ENCODE measurements at places on chromosomes 16 and 17.
A peak's percentile ranks its signal among the peaks of the same experiment; 100 is the strongest.

DNA sequence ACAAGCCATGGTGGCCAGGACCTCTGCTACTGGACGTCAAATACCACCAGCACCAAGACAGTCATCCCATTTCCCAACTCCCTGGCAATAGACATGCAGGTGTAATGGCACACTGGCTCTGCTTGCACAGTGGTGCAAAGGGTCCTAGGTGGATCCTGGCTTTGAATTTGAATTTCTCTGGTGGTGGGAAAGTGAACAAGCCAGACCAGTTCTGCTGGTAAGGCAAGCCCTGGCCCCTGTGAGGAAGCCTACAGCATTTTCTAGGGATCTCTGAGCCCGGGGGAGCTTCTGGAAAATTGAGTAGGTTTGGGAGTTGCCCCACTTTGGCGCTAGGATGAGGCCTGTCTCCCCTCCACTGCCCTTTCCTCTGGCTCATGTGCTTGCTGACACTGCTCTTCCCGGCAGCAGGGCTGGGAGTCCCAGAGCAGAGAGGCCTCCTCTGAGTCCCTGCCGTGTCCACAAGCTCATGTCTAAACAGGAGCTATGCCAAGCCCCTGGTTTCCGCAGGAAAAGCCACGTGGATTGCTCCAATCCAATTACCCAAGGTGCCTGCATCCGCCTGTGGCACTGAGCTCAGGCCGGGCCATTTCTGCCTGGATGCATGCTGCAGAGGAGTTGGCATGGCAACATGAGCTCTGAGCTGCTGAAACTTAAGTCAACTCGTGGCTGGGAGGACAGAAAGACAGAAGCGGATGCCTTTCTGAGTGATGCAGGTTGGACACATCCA is 67.0 kb downstream of the PRMT7 start:
- DNase-seq: no peak
- peaks cover 5% of the 10 kb centered on the region for H3K4me1 ChIP-seq
- no peak overlapping the region for H3K27ac ChIP-seq
- H3K36me3 ChIP-seq: no peaks in the 10 kb centered on the region
- no peaks in the 10 kb centered on the region for H3K27me3 ChIP-seq

DNA sequence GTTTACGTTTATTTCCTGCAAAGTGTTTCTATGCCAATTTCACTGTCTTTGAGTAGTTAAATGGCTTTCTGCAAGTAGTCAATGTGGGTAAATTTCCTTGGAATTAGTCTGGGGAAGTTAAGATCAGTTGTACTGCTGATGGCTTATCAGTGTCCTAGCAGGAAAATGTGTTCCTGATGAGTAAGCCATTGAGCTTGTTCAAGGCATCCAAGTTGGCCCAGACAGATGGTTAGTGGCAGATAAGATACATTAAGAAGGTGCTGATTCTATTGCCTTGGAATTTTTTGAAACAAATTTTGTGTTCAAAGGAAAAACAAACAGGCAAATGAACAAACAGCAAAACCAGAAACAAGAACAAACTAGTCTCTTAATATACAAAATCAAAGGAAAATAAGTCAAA is 258.4 kb downstream of the MAP2K6 start:
- H3K27me3 ChIP-seq: no peaks in the 10 kb centered on the region
- H3K4me1 ChIP-seq: no peaks in the 10 kb centered on the region
- no peak overlapping the region for H3K27ac ChIP-seq

DNA sequence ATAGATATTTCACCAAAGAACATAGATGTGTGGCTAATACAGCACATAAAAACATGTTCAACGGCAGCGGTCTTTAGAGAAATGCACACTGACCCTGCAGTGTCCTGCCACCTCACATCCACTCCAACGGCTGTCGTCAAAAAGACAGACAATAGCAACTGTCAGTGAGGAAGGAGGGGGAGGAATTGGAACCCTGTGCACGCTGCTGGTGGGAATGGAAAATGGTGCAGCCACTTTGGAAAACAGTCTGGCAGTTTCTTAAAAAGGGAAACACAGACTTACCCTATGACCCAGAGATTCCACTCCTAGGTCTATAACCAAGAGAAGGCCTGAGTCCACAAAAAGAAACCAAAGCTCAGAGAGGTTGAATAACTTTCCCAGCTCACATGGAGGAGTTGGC is 7.7 kb downstream of the CEP295NL start:
- no peak for DNase-seq
- H3K36me3 ChIP-seq: no peaks in the 10 kb centered on the region
- no peaks in the 10 kb centered on the region for H3K27me3 ChIP-seq
- peaks cover 9% of the 10 kb centered on the region for H3K4me1 ChIP-seq
- peak overlapping the region; percentile 61 for H3K27ac ChIP-seq

GRCh38 chr16:81453091-81453728 is 8.6 kb downstream of the CMIP start:
- no peaks in the 10 kb centered on the region for H3K27me3 ChIP-seq
- H3K4me3 ChIP-seq: no peak overlapping the region
- peaks cover 28% of the 10 kb centered on the region for H3K4me1 ChIP-seq
- no peak overlapping the region for H3K27ac ChIP-seq
- no peak for DNase-seq

- peak overlapping the region; percentile 54 for H3K27ac ChIP-seq
- H3K4me3 ChIP-seq: no peak overlapping the region
- no peaks in the 10 kb centered on the region for H3K36me3 ChIP-seq
- no peaks in the 10 kb centered on the region for H3K27me3 ChIP-seq
- no peak for DNase-seq
Measured at GRCh38 chr17:17749921-17750320, 68.7 kb downstream of the RAI1 start.

DNA sequence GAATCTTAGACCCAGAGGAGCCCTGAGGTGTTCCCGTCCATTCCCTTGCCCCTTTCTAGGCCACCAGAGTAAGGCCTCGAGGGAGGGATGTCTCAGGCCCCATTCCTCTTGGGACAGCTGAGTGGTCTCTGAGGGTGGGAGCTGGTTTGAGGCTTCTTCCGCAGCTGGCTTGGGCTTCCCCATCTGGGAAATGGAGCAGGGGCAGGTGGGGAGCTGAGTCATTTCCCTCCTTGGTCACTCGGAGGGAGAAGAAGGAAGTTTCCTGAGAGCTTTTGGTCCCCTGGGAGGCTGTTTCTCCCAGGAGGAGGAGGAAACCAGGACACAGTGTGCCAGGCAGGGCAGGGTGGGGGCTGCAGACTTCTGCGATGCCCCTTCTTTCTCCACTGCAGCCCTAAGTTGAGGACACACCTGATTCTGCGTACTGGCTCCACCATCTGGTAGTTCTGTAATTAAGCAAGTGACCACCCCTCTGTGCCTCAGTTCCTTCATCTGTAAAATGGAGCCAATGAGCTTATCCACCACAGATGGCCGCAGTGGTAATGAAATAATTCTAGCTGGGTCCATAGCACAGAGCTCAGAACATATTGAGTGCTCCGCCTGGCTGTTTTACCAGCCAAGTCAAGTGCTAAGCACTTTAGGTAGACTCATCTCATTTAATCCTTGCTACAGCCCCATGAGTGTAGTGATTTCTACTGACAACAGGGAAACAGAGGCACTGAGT is 1.6 kb upstream of the KCNJ12 start:
- H3K27me3 ChIP-seq: no peaks in the 10 kb centered on the region
- no peak for DNase-seq
- H3K4me1 ChIP-seq: peaks cover 16% of the 10 kb centered on the region
- no peaks in the 10 kb centered on the region for H3K36me3 ChIP-seq
- H3K4me3 ChIP-seq: no peak overlapping the region

GRCh38 chr17:36540696-36541095 is 4.0 kb upstream of the GGNBP2 start:
- DNase-seq: no peak
- H3K36me3 ChIP-seq: no peaks in the 10 kb centered on the region
- H3K27ac ChIP-seq: no peak overlapping the region

GRCh38 chr16:84604477-84605013 is 13.3 kb downstream of the COTL1 start:
- H3K36me3 ChIP-seq: no peaks in the 10 kb centered on the region
- no peak for DNase-seq
- peaks cover 5% of the 10 kb centered on the region for H3K4me1 ChIP-seq
- no peaks in the 10 kb centered on the region for H3K27me3 ChIP-seq
- no peak overlapping the region for H3K4me3 ChIP-seq
- H3K27ac ChIP-seq: peak overlapping the region; percentile 85

DNA sequence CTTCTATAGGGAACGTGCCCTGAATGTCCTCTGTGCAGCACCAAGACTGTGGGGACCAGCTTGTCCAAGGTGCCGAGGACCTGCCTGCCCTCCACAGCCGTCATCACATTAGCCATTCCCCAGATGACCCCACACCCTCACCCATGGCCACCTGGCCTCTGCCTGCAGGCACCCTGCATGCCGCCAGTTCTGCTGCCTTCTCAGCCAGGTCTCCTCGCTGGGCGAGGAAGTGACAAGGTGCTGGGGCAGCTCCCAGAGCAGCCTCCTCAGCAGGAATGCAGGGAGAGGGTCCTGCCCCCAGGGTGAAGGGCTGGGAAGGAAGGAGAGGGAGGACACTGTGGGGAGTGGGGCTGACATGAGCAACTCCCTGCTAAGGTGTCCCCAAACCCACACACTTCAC is 18.6 kb upstream of the C16orf78 start:
- no peak overlapping the region for H3K4me3 ChIP-seq
- DNase-seq: no peak
- no peaks in the 10 kb centered on the region for H3K27me3 ChIP-seq
- H3K27ac ChIP-seq: no peak overlapping the region
- H3K36me3 ChIP-seq: no peaks in the 10 kb centered on the region

DNA sequence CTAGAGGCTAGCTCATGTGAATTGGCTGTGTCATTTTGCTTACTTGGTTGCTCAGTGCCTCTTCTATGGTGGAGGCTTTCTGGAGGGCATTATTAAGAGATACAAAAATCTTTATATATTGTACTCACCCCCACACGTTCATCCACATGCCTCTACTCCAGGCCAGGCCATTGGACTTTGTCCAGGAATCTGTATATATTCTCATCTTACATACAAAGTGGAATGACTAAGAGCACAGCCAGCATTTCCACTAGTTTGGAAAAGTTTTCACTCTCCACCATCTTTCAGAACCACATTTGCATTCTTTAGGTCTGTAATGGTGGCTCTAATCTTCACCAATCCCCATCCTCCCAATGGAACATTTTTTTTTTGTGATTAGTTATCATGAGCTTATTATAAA is 4.8 kb upstream of the GLG1 start:
- no peak overlapping the region for H3K4me3 ChIP-seq
- DNase-seq: no peak
- H3K36me3 ChIP-seq: no peaks in the 10 kb centered on the region
- no peak overlapping the region for H3K27ac ChIP-seq
- peaks cover 11% of the 10 kb centered on the region for H3K4me1 ChIP-seq
- H3K27me3 ChIP-seq: no peaks in the 10 kb centered on the region

GRCh38 chr17:7222972-7223292 is 3.2 kb downstream of the ACADVL start:
- H3K27ac ChIP-seq: peak overlapping the region; percentile 0
- no peak for DNase-seq
- no peaks in the 10 kb centered on the region for H3K27me3 ChIP-seq
- H3K4me3 ChIP-seq: no peak overlapping the region

GRCh38 chr17:81179861-81180260 is 13.8 kb upstream of the AATK start:
- H3K4me1 ChIP-seq: no peaks in the 10 kb centered on the region
- H3K4me3 ChIP-seq: no peak overlapping the region

GRCh38 chr17:80339118-80339517 is 75.8 kb upstream of the ENDOV start:
- H3K4me3 ChIP-seq: no peak overlapping the region
- DNase-seq: no peak
- no peak overlapping the region for H3K27ac ChIP-seq
- no peaks in the 10 kb centered on the region for H3K27me3 ChIP-seq

- no peaks in the 10 kb centered on the region for H3K36me3 ChIP-seq
- H3K27me3 ChIP-seq: no peaks in the 10 kb centered on the region
- H3K27ac ChIP-seq: peak overlapping the region; percentile 76
- peaks cover 80% of the 10 kb centered on the region for H3K4me1 ChIP-seq
Measured at GRCh38 chr16:14307527-14308367, 236.6 kb downstream of the MRTFB start.

- DNase-seq: no peak
- H3K27ac ChIP-seq: no peak overlapping the region
- H3K27me3 ChIP-seq: no peaks in the 10 kb centered on the region
- peaks cover 40% of the 10 kb centered on the region for H3K4me1 ChIP-seq
Measured at GRCh38 chr16:8929086-8929748, 34.5 kb downstream of the USP7 start.

- no peaks in the 10 kb centered on the region for H3K27me3 ChIP-seq
- H3K36me3 ChIP-seq: no peaks in the 10 kb centered on the region
- DNase-seq: no peak
- peak overlapping the region; percentile 35 for H3K4me3 ChIP-seq
Measured at GRCh38 chr16:1182950-1183907, 30.3 kb downstream of the CACNA1H start.

- no peaks in the 10 kb centered on the region for H3K27me3 ChIP-seq
- H3K4me1 ChIP-seq: no peaks in the 10 kb centered on the region
- H3K4me3 ChIP-seq: no peak overlapping the region
- no peaks in the 10 kb centered on the region for H3K36me3 ChIP-seq
Measured at GRCh38 chr17:49946964-49947584, 21.9 kb upstream of the DLX4 start.

- no peak overlapping the region for H3K4me3 ChIP-seq
- DNase-seq: no peak
- H3K27ac ChIP-seq: no peak overlapping the region
- H3K4me1 ChIP-seq: no peaks in the 10 kb centered on the region
Measured at GRCh38 chr16:77468831-77469230, 34.0 kb upstream of the ADAMTS18 start.

DNA sequence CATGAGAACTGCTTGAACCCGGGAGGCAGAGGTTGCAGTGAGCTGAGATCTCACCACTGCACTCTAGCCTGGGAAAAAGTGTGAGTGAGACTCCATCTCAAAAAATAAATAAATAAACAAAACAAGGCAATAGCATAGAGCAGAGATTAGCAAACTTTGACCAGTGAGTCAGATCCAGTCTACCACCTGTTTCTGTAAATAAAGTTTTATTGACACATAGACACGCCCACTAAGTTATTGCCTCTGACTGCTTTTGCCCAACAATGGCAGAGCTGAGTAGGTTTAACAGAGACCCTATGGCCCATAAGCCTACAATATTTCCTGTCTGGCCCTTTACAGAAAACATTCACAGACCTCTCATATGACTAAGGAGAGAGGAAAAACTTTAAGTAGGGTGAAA is 44.3 kb downstream of the XYLT1 start:
- no peaks in the 10 kb centered on the region for H3K4me1 ChIP-seq
- H3K27ac ChIP-seq: no peak overlapping the region
- no peak overlapping the region for H3K4me3 ChIP-seq
- H3K36me3 ChIP-seq: no peaks in the 10 kb centered on the region
- H3K27me3 ChIP-seq: no peaks in the 10 kb centered on the region

DNA sequence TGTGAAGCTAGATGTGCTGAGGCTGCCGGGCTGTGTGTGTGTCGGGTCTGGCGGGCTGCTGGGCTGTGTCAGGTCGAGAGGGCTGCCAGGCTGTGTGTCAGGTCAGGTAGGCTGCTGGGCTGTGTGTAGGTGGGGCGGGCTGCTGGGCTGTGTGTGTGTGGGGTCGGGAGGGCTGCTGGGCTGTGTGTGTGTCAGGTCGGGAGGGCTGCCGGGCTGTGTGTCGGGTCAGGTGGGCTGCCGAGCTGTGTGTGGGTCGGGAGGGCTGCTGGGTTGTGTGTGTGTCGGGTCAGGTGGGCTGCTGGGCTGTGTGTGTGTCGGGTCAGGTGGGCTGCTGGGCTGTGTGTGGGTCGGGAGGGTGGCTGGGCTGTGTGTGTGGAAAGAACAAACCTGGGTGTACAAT is 8.6 kb downstream of the WDR45B start:
- DNase-seq: no peak
- H3K36me3 ChIP-seq: peaks cover 78% of the 10 kb centered on the region
- no peaks in the 10 kb centered on the region for H3K27me3 ChIP-seq

- peak overlapping the region; percentile 78 for H3K27ac ChIP-seq
- H3K4me1 ChIP-seq: peaks cover 4% of the 10 kb centered on the region
- H3K4me3 ChIP-seq: no peak overlapping the region
- no peak for DNase-seq
Measured at GRCh38 chr17:41002814-41003213, 3.1 kb upstream of the KRTAP3-2 start.
